ENCODE measurements at places on chromosomes 2 and 18.

- H3K27ac ChIP-seq = no peak overlapping the region
- H3K36me3 ChIP-seq = no peaks in the 10 kb centered on the region
- H3K27me3 ChIP-seq = peaks cover 6% of the 10 kb centered on the region
Observed at GRCh38 chr18:50783553-50783952, 36.3 kb downstream of the MRO start.

DNA sequence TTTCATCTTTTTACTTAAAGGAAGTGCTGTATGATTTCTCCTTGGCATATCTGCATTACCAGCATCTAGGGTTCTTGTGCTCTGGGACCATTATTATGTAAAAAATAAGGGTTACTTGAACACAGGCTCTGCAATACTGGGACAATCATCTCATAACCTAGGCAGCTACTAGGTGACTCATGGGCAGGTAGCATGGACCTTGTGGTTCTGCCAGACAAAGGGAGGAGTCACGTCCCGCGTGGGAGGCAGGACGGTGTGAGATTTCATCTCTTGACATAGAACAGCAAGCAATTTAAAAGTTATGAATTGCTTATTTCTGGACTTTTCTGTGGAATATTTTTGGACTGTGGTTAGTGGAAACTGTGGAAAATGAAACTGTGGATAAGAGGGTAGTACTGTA lies 34.1 kb downstream of the ASAP2 start:
- peaks cover 6% of the 10 kb centered on the region for H3K4me1 ChIP-seq
- H3K27me3 ChIP-seq = peaks cover 4% of the 10 kb centered on the region
- H3K4me3 ChIP-seq = no peak overlapping the region
- H3K27ac ChIP-seq = no peak overlapping the region
- DNase-seq = peak; percentile 57

DNA sequence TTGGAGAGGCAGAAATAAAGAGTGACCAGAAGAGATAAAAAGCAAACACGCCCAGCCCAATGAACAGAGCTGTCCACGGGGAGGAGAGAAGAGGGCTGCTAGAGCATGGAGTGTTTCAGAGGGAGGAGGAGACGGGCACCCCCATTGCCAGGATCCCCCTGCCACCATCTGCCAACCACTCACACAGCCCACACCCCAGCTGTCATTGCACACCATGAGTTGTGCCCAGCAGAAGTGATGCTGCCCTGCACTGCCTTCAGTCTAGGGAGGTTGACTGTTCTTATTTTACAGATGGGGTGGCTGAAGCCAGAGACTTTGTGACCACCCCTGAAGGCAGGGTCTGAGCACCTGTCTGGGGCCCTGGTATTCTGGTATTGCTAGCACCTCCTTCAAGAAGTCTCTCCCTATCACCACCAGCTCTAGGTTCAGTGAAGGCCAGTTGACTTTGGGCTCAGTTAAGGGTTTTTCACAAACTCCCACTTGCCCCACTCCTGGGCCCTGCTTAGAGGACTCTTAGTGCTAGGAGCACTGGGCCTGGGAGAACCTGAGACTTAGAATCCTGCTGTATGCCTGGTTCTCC lies 2.4 kb downstream of the FABP1 start:
- H3K27me3 ChIP-seq = peaks cover 7% of the 10 kb centered on the region
- DNase-seq = no peak
- H3K4me3 ChIP-seq = no peak overlapping the region
- H3K4me1 ChIP-seq = no peaks in the 10 kb centered on the region

GRCh38 chr2:17795309-17795708 lies 21.0 kb upstream of the MSGN1 start:
- H3K4me3 ChIP-seq = no peak overlapping the region
- no peaks in the 10 kb centered on the region for H3K36me3 ChIP-seq
- peaks cover 26% of the 10 kb centered on the region for H3K27me3 ChIP-seq
- no peaks in the 10 kb centered on the region for H3K4me1 ChIP-seq
- DNase-seq = no peak
- H3K27ac ChIP-seq = no peak overlapping the region

GRCh38 chr2:209933499-209934483 lies 68.6 kb upstream of the RPE start:
- DNase-seq = no peak
- H3K4me1 ChIP-seq = no peaks in the 10 kb centered on the region
- H3K4me3 ChIP-seq = no peak overlapping the region
- H3K27ac ChIP-seq = no peak overlapping the region
- H3K27me3 ChIP-seq = no peaks in the 10 kb centered on the region

- H3K27me3 ChIP-seq = peaks cover 6% of the 10 kb centered on the region
- H3K27ac ChIP-seq = no peak overlapping the region
- no peak for DNase-seq
- no peaks in the 10 kb centered on the region for H3K4me1 ChIP-seq
Observed at GRCh38 chr2:72934683-72935610, 17.6 kb downstream of the EMX1 start.

DNA sequence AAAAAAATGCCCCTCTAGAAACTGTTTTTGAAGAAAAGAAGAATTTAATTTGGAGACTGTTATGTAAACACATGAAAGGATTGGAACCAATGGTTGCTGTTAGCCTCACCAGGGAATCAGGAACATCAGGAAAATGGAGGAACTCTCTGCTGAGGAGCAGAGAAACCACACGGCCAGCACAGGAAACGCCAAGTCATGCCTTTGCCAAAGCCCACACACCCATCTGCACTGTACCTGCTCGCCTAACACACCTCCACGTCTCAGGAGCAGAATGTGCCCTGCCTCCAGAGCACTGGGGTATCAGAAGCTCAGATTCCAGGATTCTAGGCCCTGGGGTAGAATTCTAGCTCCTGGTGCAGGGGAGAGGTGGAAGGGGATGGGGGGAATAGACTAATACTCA lies 9.8 kb upstream of the SCYGR1 start:
- H3K27me3 ChIP-seq = no peaks in the 10 kb centered on the region
- no peak for DNase-seq
- no peaks in the 10 kb centered on the region for H3K36me3 ChIP-seq
- H3K27ac ChIP-seq = no peak overlapping the region
- H3K4me3 ChIP-seq = no peak overlapping the region

GRCh38 chr2:98269274-98269673 lies 77.0 kb upstream of the CNGA3 start:
- peaks cover 3% of the 10 kb centered on the region for H3K36me3 ChIP-seq
- no peak overlapping the region for H3K4me3 ChIP-seq
- H3K4me1 ChIP-seq = no peaks in the 10 kb centered on the region

- H3K36me3 ChIP-seq = no peaks in the 10 kb centered on the region
- H3K27me3 ChIP-seq = peaks cover 19% of the 10 kb centered on the region
- H3K27ac ChIP-seq = no peak overlapping the region
- no peak for DNase-seq
- H3K4me1 ChIP-seq = no peaks in the 10 kb centered on the region
Observed at GRCh38 chr2:236012155-236012554, 156.0 kb downstream of the GBX2 start.

DNA sequence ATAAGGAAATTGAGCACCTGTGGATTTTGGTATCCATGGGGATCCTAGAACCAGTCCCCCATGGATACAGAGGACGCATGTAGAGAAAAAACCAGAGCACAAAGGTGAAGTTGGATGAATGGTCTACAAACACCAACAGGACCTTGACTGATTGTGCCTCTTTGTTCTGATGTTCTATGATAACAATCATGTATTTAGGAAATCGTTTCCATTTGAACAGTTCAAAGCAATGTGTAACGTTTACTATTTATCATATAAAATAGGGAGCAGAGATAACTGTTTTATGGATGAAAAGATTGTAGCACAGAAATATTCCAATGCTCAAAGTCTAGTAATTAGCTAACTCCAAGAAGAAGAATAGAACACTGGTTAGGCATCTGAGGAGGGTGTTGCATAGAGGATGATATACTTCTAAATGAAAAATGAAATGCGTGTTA lies 116.3 kb upstream of the FN1 start:
- H3K4me3 ChIP-seq = no peak overlapping the region
- H3K4me1 ChIP-seq = no peaks in the 10 kb centered on the region
- DNase-seq = no peak
- no peak overlapping the region for H3K27ac ChIP-seq

- no peak overlapping the region for H3K4me3 ChIP-seq
- no peaks in the 10 kb centered on the region for H3K27me3 ChIP-seq
- peaks cover 19% of the 10 kb centered on the region for H3K4me1 ChIP-seq
- H3K27ac ChIP-seq = no peak overlapping the region
- DNase-seq = no peak
Observed at GRCh38 chr2:213036836-213037235, 114.6 kb downstream of the IKZF2 start.

- no peak for DNase-seq
- H3K4me3 ChIP-seq = no peak overlapping the region
- H3K4me1 ChIP-seq = peaks cover 3% of the 10 kb centered on the region
- H3K27ac ChIP-seq = no peak overlapping the region
- peaks cover 10% of the 10 kb centered on the region for H3K36me3 ChIP-seq
- H3K27me3 ChIP-seq = peaks cover 87% of the 10 kb centered on the region
Observed at GRCh38 chr2:176117162-176117822, 714 bp downstream of the HOXD10 start.

- no peak for DNase-seq
- H3K27me3 ChIP-seq = peaks cover 9% of the 10 kb centered on the region
- no peaks in the 10 kb centered on the region for H3K4me1 ChIP-seq
- no peak overlapping the region for H3K4me3 ChIP-seq
Observed at GRCh38 chr18:57150828-57151227, 3.9 kb downstream of the BOD1L2 start.

DNA sequence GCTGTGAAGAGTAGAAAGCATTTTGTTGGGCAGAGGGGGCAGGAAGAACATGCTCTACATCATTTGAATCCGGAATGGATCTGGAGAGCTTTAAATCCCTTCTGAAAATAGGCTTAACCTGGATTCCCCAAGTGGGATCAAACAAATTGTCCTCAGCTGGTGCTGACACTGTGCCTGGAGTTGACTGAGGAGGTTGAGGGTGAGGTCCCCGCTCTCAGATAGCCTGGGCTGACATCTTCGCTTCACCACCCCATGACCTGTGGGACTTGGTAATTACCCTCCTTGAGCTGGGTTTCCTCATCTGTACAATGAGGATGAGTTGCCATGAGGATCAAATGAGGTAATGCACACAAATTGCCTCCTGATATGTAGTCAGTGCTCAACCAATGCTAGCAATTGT lies 117.8 kb upstream of the SMAD2 start:
- no peak overlapping the region for H3K27ac ChIP-seq
- H3K4me3 ChIP-seq = no peak overlapping the region
- no peaks in the 10 kb centered on the region for H3K36me3 ChIP-seq
- no peaks in the 10 kb centered on the region for H3K4me1 ChIP-seq
- DNase-seq = no peak

GRCh38 chr2:43400508-43400907 lies 174.1 kb upstream of the ZFP36L2 start:
- H3K36me3 ChIP-seq = peaks cover 20% of the 10 kb centered on the region
- no peak overlapping the region for H3K4me3 ChIP-seq
- DNase-seq = no peak
- no peak overlapping the region for H3K27ac ChIP-seq

DNA sequence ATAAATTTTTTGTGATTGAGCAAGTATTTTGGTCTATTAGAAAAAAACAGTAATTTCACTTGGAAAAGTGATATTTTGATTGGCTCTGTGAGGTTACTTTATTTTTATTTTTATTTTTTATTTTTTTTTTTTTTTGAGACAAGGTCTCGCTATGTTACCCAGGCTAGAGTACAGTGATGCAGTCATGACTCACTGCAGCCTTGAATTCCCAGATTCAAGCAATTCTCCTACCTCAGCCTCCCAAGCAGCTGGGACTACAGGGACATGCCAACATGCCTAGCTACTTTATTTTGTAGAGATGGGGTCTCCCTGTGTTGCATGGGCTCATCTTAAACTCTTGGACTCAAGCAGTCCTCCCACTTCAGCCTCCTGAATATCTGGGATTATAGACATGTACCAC lies 60.9 kb upstream of the MGAT5 start:
- H3K27ac ChIP-seq = no peak overlapping the region
- no peak overlapping the region for H3K4me3 ChIP-seq
- H3K27me3 ChIP-seq = no peaks in the 10 kb centered on the region
- peaks cover 16% of the 10 kb centered on the region for H3K36me3 ChIP-seq
- H3K4me1 ChIP-seq = peaks cover 61% of the 10 kb centered on the region
- DNase-seq = no peak

- H3K36me3 ChIP-seq = no peaks in the 10 kb centered on the region
- no peaks in the 10 kb centered on the region for H3K4me1 ChIP-seq
- no peaks in the 10 kb centered on the region for H3K27me3 ChIP-seq
- no peak overlapping the region for H3K4me3 ChIP-seq
Observed at GRCh38 chr2:6492573-6492972, 373.1 kb downstream of the CMPK2 start.

DNA sequence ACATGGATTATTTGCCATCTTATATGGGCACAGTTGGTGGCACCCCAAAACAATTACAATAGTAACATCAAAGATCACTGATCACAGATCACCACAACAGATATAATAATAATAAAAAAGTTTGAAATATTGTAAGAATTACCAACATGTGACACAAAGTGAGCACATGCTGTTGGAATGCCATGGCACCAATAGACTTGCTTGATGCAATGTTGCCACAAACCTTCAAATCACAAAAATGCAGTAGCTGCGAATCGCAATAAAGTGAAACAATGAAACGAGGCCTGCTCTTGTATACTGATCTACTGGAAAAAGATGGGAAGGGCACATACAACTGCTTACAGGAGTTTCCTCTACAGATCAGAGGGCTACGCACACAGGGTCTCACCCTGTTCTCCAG lies 32.2 kb upstream of the AMMECR1L start:
- H3K27ac ChIP-seq = no peak overlapping the region
- H3K36me3 ChIP-seq = no peaks in the 10 kb centered on the region
- H3K4me1 ChIP-seq = no peaks in the 10 kb centered on the region
- DNase-seq = no peak
- H3K4me3 ChIP-seq = no peak overlapping the region

DNA sequence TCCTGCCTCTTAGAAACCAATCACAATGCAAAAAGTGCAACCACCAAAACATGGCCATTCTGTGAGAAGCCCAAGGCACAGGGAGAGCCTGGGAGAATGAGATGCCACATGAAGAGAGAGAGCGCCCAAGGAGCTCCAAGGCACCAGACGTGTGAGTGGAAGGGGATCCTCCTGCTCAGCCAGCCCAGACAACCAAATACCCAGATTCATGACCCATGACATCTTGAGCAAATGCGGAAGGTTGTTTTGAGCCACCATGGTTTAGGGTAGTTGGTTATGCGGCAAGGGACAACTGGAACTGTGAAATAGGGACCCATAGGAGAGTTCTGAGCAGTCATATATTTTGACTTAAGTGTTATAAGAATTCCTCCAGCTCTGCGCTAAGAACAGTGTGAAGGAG lies 7.0 kb downstream of the AFF3 start:
- peaks cover 13% of the 10 kb centered on the region for H3K4me1 ChIP-seq
- no peaks in the 10 kb centered on the region for H3K36me3 ChIP-seq
- no peak overlapping the region for H3K27ac ChIP-seq
- DNase-seq = no peak
- no peak overlapping the region for H3K4me3 ChIP-seq

- H3K27ac ChIP-seq = no peak overlapping the region
- no peaks in the 10 kb centered on the region for H3K36me3 ChIP-seq
- no peak overlapping the region for H3K4me3 ChIP-seq
- H3K27me3 ChIP-seq = peaks cover 3% of the 10 kb centered on the region
Observed at GRCh38 chr2:104938231-104938941, 84.5 kb downstream of the POU3F3 start.

GRCh38 chr2:190535586-190535985 lies 1.1 kb upstream of the NEMP2 start:
- H3K27me3 ChIP-seq = no peaks in the 10 kb centered on the region
- H3K27ac ChIP-seq = peak overlapping the region; percentile 67
- H3K36me3 ChIP-seq = peaks cover 50% of the 10 kb centered on the region
- DNase-seq = no peak
- H3K4me3 ChIP-seq = peak overlapping the region; percentile 95

GRCh38 chr2:241540401-241540770 lies 18.2 kb upstream of the BOK start:
- H3K27me3 ChIP-seq = peaks cover 22% of the 10 kb centered on the region
- no peak overlapping the region for H3K4me3 ChIP-seq
- H3K4me1 ChIP-seq = peaks cover 3% of the 10 kb centered on the region

All from activated CD4-positive, alpha-beta memory T cell treated with anti-CD3 and anti-CD28 coated beads for 36 hours (primary cell).